ENCODE measurements at places on chromosomes 3 and 15.
A peak's percentile ranks its signal among the peaks of the same experiment; 100 is the strongest.

DNA sequence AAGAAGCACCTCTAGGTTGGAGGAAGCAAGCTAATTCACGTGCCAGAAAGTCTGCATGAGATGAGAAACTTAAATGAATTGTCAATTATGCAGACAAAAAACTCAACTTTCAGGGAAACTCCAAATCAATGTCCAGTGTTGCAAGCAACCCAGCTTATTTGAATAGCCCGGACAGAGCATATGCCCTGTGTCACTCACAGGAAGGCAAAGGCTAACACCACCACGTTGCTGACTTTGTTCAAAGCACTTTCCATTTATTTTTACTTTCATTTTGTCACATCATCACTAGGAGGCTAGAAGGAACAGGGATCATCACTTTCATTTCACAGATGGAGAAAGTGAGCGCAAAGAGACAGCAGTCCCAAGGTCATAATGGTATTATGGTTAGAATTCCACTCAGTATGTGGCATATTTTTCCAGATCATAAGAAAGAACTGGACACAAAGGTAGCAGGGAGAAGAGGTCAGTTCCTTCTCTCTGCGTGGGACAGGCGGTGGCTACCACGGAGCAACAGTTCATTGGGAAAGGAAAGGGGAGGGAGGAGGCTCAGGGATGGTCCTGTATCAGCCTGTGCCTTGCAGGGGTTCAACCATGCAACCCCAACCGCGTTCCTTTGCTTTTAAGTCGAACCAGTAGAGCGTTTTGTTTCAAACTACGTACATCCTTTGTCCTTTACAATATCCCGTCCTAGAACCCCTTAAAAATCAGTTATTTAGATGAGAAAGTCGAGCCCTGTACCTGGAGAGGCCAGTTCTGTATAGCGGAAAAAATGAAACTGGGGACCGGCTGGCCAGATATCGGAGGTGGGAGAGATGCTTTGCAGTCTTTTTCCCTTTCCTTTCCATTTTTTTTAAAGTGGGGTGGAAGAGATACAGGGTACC lies 1.1 kb downstream of the HEG1 start:
- no peak for DNase-seq

DNA sequence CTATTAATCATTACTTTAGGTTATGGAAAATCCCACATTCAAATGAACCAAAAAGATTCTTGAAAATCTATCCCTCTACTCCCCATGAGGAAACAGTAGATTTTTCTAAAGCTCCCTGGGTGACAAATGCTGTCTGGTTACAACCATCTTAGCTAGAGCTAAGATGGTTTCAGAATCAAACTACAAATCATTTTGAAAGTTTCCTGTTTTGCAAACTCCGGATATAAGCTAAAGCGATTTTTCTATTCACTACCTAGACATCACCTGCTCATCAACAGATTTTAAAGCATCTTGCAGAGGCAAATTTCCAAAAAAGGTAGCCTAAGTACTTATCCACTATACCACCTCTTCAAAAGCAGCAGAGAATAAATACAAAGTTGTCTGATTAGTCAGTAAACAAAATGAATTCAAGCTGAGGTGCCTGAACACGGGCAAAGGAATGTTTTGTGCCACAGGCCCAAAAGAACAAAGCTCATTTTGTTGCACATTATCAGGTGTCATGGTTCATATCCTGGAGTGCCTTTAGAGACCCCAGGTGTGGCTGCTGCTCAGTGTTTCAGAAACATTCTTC lies 204.9 kb downstream of the TNIK start:
- peak; percentile 44 for DNase-seq

GRCh38 chr3:141388395-141388794 lies 20.1 kb downstream of the ZBTB38 start:
- no peak for DNase-seq

DNA sequence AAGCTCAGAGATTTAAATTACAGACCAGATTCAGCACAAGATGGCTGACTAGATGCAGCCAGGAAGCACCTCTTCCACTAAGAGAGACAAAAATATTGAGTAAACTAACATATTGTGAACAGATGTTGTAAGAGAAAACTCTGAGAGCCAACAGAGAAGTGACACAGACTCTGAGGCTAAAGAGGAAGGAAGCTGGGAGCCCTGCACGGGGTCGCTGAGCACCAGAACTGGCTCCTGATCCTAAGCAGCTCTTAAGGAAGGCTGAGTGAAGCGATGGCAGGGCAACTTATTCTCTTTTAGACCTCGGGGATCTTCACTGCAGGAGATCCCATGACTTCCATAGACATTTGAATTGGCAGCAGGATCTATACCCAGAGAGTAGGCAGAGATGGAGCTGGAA lies 578.0 kb upstream of the GRM7 start:
- DNase-seq: no peak

- DNase-seq: no peak
Observed at GRCh38 chr3:103977417-103977816, 1389.3 kb upstream of the ALCAM start.

- DNase-seq: no peak
Observed at GRCh38 chr15:69161878-69162213, 1.4 kb downstream of the GLCE start.

GRCh38 chr15:39497759-39498565 lies 82.9 kb upstream of the THBS1 start:
- no peak for DNase-seq

DNA sequence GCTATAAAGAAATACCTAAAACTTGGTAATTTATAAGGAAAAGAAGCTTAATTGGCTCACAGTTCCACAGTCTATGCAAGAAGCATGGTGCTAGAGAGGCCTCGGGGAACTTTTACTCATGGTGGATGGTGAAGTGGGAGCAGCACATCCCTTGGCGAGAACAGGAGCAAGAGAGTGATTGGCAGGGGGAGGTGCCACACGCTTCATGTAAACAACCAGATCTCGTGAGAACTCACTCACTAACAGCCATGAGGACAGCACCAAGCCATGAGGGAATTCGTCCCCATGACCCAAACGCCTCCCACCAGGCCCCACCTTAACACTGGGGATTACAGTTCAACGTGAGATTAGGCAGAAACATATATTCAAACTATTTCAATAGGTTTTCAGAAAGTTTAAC lies 28.0 kb downstream of the GABRB3 start:
- no peak for DNase-seq

- no peak for DNase-seq
Observed at GRCh38 chr3:49997862-49998261, 57.9 kb downstream of the RBM6 start.

- DNase-seq: no peak
Observed at GRCh38 chr3:172711454-172711795, 558 bp upstream of the NCEH1 start.

DNA sequence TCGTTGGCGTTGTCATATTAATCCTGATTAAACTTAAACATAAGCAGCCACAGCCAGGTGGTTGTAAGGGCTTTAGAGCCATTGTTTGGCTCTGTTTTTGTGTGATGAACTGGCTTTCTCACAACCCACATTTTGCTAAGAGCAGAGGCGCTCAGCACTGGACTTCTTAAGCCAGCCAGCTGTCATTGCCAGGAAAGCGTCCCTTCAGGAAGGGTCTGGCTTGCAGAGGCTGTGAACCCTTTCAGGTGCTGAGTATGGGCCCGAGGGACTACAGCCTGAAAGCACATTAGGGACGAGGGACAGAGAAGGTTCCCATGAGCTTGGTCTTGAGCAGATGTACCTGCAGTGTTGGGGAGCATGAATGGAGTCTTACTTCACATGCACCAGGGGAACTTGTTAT lies 112.3 kb downstream of the CHCHD6 start:
- no peak for DNase-seq

- DNase-seq: no peak
Observed at GRCh38 chr3:20250314-20250713, 64.3 kb upstream of the SGO1 start.

- DNase-seq: no peak
Observed at GRCh38 chr15:69660658-69661405, 208.2 kb downstream of the RPLP1 start.

- no peak for DNase-seq
Observed at GRCh38 chr3:157444797-157445184, 8.1 kb downstream of the PTX3 start.

DNA sequence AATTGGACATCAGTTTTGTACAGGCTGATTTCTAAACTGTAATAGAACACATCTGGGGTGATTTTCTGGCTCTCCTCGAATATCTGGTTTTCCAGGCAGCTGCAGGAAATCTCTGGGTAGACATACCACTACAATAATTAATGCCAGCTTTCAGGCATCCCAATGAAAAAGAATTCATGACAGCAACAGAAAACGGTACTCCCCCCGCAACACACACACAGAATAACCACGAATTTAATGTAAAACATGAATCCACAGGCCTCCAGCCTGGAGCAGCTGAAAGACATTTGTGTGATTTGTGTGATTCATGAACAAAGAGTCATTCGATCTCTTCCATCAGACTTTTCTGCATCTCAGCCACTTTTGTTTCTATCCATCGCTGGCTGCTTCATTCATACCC lies 262.2 kb downstream of the MAGI1 start:
- no peak for DNase-seq

DNA sequence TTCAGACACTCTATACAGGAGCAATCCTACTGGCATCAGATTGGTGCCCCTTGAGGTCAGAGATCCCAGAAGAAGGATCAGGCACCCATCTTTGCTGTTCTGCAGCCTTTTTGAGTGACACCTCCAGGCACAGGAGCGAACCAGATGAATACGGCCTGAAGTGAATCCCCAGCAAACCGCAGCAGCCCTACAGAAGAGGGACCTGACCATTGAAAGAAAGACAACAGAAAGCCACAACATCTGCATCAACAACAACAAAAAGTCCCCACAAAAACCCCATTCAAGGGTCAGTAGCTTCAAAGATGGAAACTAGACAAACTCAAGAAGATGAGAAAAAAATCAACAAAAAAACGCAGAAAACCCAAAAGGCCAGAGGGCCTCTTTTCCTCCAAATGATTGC lies 130.4 kb downstream of the PPM1L start:
- no peak for DNase-seq

- DNase-seq: no peak
Observed at GRCh38 chr15:85793641-85794597, 806 bp downstream of the KLHL25 start.

DNA sequence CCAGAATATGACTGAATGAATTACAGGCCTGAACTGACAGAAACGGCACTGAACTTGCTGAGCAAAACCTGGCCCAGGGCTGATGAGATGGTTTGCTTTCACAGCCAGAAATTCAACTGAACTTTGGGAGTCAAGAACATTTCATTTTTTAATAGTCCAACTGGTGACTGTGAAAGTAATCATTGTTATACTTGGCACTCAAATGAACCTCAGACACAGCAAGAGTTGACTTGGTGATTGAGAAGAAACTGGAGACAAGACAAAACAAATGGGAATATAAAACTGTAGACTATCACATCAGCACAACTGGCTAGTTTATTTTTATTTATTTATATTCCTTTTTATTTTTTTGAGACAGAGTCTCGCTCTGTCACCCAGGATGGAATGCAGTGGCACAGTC lies 858.9 kb upstream of the CFAP20DC start:
- no peak for DNase-seq
